Activated B cell treated with CpG ODN at 0.5 μM for 24 hours (primary cell): ENCODE measurements at places on chromosomes 4 and X. TPM values are rescaled to one million over a fixed set of nuclear protein-coding genes. Genes with fewer than 3 reads are reported as not detected.
A peak's percentile ranks its signal among the peaks of the same experiment; 100 is the strongest.

DNA sequence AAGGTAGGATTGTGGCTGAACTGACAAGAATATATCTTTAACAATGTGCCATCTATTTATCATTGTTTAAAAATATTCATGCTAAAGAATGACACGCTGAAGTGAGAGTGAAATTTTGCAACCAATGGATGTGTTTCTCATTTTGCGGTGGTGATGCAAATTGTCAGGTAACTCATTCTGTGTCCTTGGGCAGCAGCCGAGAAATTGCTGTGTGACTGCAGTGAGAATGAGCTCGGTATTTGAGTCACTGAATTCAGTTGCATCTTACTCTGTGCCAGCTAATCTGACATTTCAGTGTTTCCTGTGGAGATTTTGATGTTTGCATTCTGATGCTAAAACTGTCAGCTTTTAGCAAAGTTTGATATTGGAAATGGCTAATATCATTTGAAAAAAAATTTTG lies 28.1 kb downstream of the MCUB start:
- H3K27me3 ChIP-seq = no peaks in the 10 kb centered on the region
- no peak for DNase-seq
- peaks cover 58% of the 10 kb centered on the region for H3K4me1 ChIP-seq
- peaks cover 7% of the 10 kb centered on the region for H3K36me3 ChIP-seq

The EDA gene
- total RNA-seq = not detected in 2 replicates

DNA sequence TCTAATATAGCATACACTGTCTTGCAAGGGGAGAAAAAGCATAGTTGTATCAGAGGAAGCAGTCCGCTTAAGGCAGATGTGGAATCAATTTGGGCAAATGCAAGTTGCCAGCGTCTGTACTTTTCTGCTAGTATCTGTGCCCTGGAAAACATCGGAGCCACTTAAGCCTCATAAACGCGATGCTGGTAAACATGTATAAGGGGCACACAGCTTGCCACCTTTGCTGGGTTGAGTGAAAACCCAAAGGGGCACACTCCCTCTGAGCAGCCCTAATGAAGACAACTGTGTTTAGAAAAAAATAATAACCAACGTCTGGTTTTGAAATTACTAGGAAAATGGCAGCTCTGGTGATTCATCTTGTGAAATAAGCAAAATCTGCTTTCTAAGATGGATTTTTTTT lies 24.3 kb downstream of the SMIM20 start:
- H3K4me1 ChIP-seq = peaks cover 15% of the 10 kb centered on the region
- H3K4me3 ChIP-seq = peak overlapping the region; percentile 15
- H3K27me3 ChIP-seq = peaks cover 2% of the 10 kb centered on the region
- no peak for DNase-seq
- no peaks in the 10 kb centered on the region for H3K36me3 ChIP-seq

The XAGE2 gene
- total RNA-seq = not detected in 2 replicates

The ZNF41 gene
- 15.4 and 19.2 TPM in 2 replicates for total RNA-seq

The NAP1L3 gene
- 0.20 and 0.32 TPM in 2 replicates for total RNA-seq
